Lung (tissue), 17 donors: ENCODE measurements at places on chromosomes 12 and 14. TPM values are rescaled to one million over a fixed set of nuclear protein-coding genes. Genes with fewer than 3 reads are reported as not detected.

DNA sequence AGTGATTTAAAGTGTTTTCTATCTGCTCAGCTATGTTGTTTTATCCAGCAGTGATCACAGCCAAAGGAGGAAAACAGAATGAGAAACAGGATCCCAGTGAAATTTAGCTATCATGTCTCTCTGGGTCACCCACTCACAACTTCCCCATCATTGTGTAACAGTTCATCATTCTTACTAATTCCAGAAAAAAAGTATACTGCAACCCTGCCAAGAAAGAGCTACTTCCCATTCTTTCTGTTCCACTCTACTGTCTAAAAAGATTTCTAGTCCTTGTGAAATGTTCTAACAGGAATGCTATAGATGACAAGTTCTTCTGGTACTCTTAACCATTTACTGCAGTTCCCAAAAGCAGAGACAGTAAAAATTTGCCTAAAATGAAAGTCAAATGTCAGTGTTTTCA lies 39.2 kb upstream of the CD163 start:
- peak; percentile 49 for DNase-seq

DNA sequence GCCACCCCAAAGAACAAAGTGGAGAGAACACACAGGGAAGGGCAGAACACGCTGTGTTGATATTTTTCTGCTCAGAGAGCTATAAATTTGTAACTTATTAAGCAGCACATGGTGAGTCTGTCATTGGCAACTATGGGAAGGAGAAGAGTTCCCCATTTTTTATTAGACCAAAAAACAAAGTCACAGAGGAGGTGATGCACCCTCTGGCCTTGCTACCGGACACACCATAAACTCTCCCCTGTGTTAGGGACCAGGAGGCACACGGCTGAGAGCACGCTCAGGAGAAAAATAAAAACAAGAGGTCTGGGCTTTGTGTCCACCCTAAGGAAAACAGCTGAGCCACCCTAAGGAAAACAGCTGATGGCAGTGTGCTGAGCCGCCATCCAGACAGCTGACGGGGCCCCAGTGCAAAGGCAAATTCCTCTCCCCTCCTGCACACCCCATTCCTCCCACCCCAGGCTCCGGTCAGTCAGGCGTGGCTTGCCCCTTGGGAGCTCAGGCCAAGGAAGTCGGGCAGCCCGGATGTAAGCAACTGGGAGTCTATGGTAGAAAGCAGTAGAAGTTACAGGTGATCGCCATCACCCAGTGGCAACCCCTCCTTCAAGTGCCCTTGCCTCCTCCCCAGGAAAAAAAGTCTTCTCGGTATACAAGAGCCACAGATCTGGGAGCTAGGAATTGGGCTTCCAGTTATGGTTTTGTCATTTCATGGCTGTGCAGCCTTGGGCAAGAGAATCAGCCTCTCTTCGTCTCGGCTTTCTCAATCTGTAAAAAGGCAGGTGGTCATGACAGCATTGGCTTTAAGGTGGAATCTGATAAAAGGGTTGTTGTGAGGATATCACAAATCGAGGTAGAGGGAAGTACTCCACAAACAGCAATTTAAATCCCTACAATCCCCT lies 2.4 kb downstream of the PXN start:
- no peak for DNase-seq

GRCh38 chr12:48758186-48758585 lies 30.7 kb downstream of the ADCY6 start:
- DNase-seq: peak; percentile 9

DNA sequence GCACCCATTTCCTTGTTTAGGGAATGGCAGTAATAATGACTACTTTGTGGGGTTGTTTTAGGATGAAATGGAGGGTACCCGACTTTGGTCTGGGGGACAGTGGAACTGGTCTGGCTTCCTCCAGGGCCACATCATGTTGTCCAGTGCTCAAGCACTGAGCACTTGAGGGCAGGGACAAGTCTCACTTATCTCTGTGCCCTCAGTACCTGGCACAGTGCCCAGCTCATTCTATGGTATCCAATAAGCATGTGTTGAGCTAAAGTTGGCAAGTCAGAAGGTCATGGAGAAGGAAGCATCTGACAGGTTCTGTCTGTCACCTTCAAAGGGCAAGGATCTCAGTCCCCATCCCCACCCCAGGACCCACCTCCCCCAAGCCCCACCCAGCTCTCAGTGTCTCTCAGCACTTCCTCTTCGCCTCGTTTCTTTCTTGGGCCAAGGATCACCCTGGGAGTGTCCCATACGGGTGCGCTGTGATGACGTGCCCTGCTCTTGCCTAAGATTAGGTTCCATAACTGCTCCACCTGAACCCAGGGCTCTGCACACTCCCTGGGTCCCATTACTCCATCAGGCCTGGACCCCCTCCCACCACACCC lies 24.3 kb upstream of the TMEM106C start:
- no peak for DNase-seq

DNA sequence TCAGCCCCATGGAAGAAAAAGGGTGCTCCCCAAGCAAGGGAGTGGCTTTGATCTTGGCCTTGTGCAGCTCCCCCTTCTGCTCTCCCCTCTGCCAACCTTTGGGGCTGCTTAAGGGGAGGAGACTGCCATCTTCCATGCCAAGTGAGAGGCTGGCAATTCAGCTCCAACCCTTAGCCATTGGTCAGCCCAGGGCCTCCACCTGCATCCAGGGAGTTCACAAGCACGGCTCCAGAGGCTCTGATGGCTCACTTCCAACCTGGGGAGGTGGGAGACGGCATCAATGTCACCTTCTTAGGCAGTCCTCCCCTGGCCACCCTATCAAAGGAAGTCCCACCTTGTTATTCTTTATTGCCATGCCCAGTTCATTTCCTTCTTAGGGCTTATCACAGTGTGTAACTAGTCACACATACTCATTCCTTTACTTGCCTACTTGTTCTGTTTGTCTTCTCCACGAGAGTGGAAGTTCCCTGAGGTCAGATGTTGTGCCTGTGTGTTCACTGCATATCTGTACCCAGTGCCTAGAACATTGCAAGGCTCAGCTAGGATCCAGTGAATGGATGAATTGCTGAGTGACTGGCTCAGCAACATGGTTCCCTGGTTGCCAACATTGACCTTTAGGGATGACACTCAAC lies 5.0 kb downstream of the HDAC7 start:
- DNase-seq: no peak

GRCh38 chr14:89349171-89350008 lies 67.6 kb downstream of the FOXN3 start:
- peak; percentile 52 for DNase-seq

DNA sequence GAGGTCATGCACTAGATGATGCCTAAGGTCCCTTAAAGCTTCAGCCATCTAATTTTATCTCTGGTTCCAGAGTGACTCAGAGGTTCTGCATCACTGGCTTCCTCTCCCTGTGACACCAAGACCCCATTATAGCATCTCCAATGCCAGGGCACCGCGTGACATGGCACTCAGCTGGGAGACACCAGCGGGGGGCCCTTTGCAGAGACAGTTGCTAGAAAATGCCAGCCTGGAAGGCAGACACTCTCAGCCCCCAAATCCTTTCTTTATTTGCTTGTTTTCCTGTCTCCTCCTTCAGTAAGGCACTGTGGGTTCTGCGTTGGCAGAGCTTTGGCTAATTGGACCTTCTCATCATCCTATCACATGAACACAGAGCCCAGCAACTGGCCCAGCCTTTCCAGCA lies 123.5 kb upstream of the VRK1 start:
- no peak for DNase-seq

- DNase-seq: no peak
Measured at GRCh38 chr12:47616440-47616839, 89.4 kb downstream of the RPAP3 start.

- peak; percentile 58 for DNase-seq
Measured at GRCh38 chr12:70948976-70949336, 28.4 kb upstream of the PTPRR start.

- DNase-seq: peak; percentile 27
Measured at GRCh38 chr14:49972823-49973222, 79.9 kb downstream of the ARF6 start.

GRCh38 chr14:72644758-72645489 lies 249.0 kb downstream of the DPF3 start:
- DNase-seq: no peak

DNA sequence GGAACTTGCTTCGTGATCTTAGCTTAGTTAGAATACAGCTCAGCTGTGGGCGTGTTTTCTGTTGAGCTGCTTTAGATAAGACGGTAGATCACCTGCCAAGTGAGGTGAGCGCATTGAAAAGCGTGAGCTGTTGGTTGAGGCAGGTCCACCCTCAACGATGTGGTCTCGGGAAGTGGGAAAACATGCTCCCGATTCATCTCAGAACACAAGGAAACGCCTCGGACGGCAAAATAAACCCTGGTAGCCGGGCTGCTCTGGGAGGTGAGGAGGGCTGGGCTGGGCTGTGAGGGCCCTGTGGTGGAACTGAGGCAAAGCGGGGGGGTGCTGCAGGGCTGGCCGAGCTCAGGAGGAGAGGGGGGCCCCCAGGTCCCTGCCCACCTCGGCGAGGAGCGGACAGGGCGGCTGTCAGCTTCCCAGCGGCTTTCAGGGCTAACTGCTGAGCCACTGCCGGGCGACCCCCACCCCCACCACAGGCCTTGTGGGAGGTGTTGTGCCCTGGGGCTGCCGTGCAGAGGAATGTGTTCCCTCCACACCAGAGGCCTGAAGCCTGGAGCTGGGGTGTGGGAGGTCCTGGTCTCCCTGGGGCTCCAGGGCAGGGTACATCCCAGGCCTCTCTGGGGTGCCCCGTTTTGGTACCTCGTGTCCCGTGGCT lies 30.7 kb downstream of the NOC4L start:
- DNase-seq: no peak

- DNase-seq: peak; percentile 77
Measured at GRCh38 chr14:91303091-91303923, 58.8 kb upstream of the GPR68 start.

DNA sequence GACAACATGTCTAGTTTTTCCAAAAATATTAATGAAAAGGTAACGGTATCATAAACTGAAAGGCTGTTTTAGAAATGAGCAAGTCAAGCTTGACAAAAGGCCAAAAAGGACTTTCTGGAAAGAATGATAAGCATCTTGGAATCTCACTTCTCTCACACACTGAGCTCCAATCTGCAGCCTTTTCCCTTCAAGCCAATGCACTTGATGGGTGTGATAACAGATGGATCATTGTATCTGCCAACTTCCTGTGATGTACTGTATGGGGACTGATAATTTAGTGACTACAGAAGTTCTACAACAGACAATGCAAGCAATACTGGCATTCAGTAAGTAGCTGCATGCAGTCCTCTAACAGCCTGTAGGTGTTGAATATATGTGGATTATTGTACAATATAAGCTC lies 147.1 kb downstream of the MED13L start:
- DNase-seq: peak; percentile 57

GRCh38 chr12:98799146-98799810 lies 154.2 kb downstream of the APAF1 start:
- no peak for DNase-seq

DNA sequence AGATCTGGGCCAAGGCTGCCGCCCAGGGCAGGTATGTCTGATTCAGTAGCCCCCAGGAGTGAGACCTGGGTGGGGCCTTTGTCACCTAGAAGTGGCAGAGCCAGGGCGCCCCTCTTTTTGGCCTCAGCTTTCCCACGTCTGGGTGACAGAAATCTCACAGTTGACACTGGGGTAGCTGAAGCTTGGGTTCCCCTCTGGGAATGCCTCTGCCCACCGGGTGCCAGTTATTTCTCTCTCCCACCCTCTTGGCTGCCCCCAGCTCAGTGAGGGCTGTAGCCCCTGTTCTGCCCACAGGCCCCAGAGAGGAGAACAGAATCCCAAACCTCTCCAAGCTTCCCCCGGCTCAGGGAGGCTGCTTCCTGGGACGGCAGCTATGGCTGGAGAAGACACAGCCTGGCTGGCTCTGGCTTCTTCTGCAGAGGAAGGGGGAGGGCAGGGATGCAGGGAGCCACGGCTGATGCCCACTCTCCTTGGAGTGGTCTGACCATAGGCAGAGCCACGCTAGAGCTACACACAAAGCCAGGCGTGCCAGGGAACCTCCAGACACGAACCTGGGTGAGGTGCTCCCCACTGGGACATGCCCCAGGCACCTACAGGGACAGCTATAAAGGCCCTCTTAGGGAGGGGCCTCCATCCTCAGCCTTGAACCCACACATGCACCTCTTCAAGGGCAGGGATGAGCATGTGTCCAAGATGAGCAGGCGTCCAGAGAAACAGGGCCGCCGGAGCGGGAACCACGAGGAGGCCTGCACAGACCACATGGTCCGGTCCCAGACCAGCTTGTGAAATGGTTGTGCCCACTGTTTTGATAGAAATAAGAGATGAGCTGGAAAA lies 51.7 kb downstream of the BEGAIN start:
- peak; percentile 7 for DNase-seq

GRCh38 chr14:85867450-85867849 lies 337.5 kb downstream of the FLRT2 start:
- no peak for DNase-seq

GRCh38 chr12:49349266-49349665 lies 2.6 kb downstream of the DNAJC22 start:
- DNase-seq: no peak

GRCh38 chr12:124140944-124141486 lies 153.9 kb upstream of the RFLNA start:
- DNase-seq: no peak

DNA sequence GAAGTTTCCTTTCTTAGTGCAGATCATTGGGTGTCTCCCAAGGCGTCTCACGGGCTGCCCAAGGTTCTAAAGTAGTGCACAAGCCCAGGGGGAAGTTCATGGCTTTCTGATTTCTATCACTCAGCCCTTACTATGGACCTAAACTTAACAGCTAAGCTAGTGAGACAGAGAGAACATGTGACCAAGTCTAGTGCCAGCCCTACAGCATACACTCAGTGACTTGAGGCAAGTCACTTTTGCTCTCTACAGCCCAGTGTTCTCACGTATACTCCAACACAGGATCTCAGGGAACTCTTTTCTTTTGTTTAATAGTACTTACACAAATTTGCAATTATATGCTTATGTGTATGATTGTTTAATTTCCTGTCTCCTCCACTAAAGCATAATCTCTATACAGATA lies 48.6 kb downstream of the NKX2-1 start:
- no peak for DNase-seq

Gene DNAJC22
- 1.7 TPM for total RNA-seq

Gene L3HYPDH
- total RNA-seq: 23.7 TPM

Gene SOCS4
- total RNA-seq: 28.3 TPM

Gene AKAP3
- 1.1 TPM for total RNA-seq

Gene OTX2
- not detected for total RNA-seq

Gene TEX22
- total RNA-seq: 2.1 TPM

Gene CLBA1
- 15.0 TPM for total RNA-seq

Gene APEX1
- total RNA-seq: 144 TPM

Gene ACVRL1
- total RNA-seq: 101 TPM

Gene MAX
- total RNA-seq: 64.8 TPM

Gene RD3L
- total RNA-seq: not detected

Gene MNAT1
- total RNA-seq: 25.5 TPM

Gene EIF2S3B
- total RNA-seq: 2.4 TPM

Gene SLC22A17
- total RNA-seq: 13.4 TPM

Gene PAPLN
- total RNA-seq: 11.1 TPM
